Stimulated activated CD4-positive, alpha-beta T cell treated with anti-CD3 and anti-CD28 coated beads, Interleukin-2, amount 100 ng/mL, for 48 hours (primary cell): ENCODE measurements at places on chromosomes 1 and 21.
A peak's percentile ranks its signal among the peaks of the same experiment; 100 is the strongest.

DNA sequence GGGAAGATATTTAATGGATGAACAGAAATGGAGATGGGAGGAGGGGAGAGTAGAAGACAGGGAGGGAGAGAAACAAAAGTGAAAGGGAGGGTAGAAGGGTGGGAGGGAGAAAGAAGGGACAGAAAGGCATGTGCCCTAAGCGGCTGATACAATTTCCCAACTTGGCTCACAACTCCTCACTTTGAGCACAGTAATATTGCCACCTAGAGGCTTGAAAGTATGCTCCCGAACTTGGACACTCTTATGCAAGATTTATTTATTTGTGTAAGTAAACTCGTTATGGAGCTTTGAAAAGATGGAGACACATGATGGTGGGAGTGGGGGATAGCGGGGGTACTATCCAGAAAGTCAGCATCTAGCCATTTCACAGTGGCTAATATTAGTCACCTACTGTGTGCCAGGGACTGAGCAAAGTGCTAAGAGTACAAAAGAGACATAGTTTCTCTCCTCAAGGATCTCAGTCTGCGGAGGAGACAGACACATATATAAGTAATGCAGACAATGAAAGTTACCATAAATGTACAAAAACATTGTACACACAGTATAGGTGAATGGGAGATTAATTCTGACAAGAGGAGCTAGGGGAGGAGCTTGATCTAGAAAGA, 189.7 kb downstream of the SEC16B start:
- DNase-seq = no peak

DNA sequence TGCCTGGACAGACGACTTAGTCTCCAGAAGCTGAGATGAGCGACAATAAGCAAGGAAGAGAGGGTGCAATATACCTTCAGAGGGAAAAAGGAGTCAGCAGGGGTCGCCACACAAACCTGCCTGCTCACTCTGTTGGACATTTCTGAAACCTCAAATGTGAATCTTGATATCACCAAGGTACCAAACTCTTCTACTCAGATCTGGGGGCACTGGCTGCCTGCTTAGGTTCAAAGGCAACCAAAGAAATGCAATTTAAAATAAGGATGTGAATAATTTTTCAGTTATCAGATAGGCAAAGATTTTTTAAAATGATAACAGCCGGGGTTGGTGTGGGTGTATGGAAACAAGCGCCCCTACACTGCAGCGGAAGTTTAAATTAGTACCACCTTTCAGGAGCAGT, 164.2 kb downstream of the HIVEP3 start:
- no peak for DNase-seq

- DNase-seq = peak; percentile 24
Measured at GRCh38 chr1:78003882-78004718, 639 bp upstream of the DNAJB4 start.

GRCh38 chr1:238953448-238954010, 432.8 kb upstream of the CHRM3 start:
- no peak for DNase-seq

DNA sequence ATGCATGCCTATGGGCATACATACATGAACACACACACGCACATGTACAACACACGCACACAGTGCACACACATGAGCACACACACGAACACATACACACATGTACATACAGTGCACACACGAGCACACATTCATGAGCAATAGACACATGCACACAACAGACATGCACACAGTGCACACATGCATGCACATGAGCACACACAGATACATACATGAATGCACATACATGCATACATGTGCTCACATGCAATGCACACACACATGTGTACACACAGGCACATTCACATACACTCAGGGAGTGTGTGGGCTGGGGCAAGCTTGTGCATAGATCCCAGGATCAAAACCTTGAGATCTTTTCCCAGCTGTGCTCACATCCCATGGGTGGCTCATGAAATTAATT, 18.9 kb downstream of the CRYAA start:
- DNase-seq = no peak

GRCh38 chr1:201500670-201501120, 6.2 kb downstream of the CSRP1 start:
- DNase-seq = no peak
